ENCODE measurements at places on chromosomes 7 and 10.

GRCh38 chr7:38748056-38748610 is 117.0 kb upstream of the AMPH start:
- no peak for DNase-seq

GRCh38 chr10:77179015-77179695 is 458.5 kb downstream of the KCNMA1 start:
- no peak for DNase-seq

- DNase-seq = no peak
These were observed 40.0 kb upstream of the TRIL start for GRCh38 chr7:28998105-28998504.

DNA sequence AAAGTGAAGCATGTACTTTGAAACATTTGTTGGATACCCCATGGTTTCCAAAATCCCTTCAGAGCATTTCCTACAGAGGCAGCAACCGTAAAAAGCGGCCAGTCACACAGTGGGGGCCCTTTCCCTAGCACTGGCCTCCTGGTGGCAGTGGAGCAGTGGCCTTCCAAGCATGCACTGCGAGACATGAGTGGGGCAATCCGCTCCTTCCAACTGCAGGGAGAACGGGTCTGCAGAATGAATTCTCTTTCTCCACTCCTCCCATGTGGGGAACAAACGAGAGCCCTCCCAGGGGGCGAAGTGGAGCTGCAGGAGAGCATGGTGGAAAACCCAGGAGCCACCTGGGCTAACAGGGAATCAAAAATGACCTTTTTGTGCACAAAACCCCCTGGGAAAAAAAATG is 542.9 kb upstream of the GALNT17 start:
- no peak for DNase-seq

DNA sequence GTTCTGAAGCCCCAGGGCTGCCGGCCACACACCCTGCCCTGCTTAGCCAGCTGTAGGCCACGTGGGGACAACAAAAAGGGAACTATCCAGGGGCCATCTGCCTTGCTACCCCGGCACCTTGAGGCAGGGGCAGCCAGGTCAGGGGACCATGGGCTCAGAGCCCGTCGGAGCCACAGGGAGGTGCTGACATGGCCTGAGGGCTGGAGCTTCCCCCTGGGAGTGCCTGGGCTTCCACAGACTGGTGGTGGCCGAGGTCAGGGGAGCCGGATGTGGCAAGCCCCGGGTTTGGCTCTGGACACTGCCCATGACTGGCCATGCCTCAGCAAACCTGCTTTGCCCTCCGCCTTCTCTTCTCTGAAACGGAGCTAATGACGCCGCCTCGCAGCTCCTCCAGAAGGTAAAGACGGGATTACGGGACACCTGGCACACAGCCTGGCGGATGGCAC is 178.5 kb downstream of the EBF3 start:
- peak; percentile 75 for DNase-seq
